NCI-H446 treated with DMSO at 0.1 percent for 48 hours (cell line): ENCODE measurements at places on chromosomes 6 and 20.

GRCh38 chr20:34946661-34947060 is 8.9 kb downstream of the GSS start:
- DNase-seq: no peak

GRCh38 chr6:34147906-34148630 is 2.2 kb upstream of the GRM4 start:
- DNase-seq: no peak

- no peak for DNase-seq
Observed at GRCh38 chr6:167093406-167093921, 29.4 kb upstream of the CCR6 start.

DNA sequence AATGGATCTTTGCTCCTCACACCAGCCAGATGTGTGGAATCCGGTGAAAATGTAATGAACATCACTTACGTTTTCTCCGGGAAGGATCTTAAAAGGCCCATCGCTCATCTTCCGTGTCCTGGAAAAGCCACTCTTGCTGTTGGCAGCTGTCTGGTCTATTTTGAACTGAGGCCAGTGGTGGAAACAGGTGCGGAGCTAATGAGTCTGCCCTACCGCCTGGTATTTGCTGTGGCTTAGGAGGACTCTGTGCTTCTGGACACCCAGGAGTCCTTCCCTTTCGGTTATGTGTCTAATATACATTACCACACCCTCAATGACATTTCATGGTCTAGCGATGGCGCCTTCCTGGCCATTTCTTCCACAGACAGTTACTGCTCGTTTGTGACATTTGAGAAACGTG is 264.2 kb upstream of the PREP start:
- DNase-seq: no peak

DNA sequence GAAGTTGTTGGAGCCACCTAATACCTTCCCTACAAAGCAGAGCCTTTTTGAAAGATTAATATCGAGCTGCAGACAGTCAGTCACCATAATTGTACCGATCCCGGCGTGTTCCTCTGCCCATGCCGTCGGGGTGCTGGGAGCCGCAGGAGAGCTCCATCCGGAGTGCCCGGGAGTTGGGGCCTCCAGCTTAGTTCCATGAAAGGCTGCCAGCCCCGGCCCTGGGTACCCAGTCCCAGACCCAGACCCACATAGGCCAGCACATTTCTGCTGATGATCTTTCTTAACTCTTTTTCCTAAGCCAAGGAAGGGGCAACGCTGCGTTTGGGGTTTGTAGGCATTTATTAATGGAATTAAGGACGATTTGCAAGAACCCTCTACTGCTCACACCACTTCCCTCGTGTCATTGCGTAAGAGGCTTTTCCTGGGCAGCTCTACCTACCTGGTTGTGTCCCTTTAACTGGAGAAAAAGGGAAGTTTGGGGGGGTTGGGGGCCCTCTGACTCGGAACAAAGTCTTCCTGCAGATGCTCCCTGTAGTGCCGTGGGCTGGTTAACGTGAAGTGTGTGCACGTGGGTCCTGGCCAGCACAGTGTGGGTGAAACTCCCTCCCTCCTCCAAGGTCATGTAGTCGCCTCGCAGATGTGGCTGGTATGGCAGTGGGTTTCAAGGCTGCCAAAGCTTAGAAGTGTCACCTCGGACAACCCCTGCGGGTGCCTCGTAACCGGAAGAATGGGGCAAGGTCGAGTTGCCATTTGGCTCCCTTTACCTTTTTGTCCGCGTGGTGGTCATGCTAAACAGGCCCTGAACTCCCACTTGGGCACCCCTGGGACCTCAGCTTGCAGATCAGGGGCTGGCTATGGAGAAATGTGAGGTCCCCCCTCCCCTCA is 54.3 kb upstream of the APCDD1L start:
- DNase-seq: no peak

GRCh38 chr20:45592574-45593189 is 13.6 kb upstream of the WFDC8 start:
- DNase-seq: no peak

DNA sequence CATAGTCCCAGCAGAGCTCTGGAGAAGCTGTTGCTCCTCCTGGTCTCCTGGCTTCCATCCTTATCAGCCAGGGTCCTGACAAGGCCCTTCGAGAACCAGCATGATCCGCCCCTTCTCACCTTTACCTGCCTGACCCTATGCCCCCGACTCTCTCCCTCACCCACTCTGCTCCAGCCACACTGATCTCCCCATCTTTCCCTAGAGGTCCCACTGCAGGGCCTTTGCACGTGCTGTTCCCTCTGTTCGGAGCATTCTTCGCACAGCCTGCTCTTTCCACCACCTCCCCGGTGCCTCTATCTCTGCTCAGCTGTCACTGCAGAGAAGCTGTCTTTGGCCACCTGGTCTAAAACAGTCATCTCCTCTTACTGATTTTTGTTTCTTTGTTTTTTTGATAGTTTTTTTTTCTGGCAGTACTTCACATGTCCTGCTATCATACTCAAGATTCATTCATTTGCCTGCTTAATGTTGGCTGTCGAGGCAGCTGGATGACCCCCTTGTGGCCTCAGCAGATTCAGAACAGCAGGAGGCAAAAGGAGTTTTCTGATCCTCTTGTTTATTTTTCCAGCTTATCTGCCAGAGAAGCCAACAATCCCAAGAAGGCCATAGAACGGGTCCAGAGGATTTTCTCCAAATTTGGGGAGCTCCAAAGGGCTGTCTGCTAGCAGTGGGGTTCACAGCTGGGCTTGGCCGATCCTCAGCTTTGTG is 1.6 kb upstream of the PTGIS start:
- DNase-seq: no peak

DNA sequence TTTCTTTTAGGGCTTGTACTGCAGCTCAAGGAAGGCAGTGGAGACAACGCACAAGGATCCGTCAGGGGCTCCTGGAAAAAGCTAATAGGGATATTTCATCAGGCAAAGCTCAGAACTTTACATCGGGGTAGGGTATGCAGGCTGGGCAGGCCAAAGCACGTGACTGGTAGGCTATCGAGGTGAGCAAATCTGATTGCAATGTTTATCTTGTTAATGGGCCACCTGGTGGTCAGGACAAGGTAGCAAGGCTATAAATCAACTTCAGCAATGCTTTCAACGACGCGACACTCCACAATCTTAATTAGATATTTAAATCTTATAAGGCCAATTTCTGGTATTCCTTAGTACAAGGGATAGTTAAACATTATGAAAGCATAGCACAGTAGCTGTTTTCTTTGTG is 1302.8 kb upstream of the EYS start:
- no peak for DNase-seq

DNA sequence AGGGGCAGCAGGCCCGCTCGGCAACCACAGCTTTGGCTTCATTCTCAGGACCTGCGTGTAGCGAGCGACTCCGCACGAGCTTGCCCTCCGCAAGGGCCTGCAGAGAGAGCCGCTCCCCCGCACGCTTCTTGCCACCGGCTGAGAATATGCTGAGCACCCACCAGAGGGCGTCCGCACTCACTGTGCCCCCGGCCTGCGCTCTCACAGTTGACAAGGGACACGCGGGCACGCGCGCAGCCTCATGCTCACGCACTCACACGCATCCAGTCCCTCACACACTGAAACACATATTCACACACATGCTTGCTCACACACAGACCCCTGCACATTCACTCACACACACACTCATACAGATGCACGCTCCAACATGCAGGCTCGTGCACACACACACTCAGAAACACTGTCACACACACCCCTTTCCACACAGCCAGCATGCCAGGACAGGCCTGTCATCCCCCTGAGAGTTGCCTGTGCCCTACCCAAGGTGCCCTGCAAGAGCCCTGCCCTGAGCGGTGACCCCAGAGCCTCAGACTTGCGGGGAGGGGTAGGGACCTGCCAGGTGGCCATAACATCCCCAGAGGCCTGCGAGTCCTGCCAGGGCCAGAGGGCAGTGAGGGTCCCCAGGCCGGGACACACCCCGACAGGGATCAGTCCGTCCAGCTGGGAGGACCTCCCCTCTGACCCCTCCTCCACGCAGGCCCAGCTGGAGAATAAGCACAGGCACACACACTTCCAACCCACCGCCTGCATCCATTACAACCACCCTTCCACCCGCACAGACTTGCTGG is 174.1 kb downstream of the BMP7 start:
- DNase-seq: no peak

- DNase-seq: no peak
Observed at GRCh38 chr6:15690510-15690909, 27.7 kb upstream of the DTNBP1 start.

DNA sequence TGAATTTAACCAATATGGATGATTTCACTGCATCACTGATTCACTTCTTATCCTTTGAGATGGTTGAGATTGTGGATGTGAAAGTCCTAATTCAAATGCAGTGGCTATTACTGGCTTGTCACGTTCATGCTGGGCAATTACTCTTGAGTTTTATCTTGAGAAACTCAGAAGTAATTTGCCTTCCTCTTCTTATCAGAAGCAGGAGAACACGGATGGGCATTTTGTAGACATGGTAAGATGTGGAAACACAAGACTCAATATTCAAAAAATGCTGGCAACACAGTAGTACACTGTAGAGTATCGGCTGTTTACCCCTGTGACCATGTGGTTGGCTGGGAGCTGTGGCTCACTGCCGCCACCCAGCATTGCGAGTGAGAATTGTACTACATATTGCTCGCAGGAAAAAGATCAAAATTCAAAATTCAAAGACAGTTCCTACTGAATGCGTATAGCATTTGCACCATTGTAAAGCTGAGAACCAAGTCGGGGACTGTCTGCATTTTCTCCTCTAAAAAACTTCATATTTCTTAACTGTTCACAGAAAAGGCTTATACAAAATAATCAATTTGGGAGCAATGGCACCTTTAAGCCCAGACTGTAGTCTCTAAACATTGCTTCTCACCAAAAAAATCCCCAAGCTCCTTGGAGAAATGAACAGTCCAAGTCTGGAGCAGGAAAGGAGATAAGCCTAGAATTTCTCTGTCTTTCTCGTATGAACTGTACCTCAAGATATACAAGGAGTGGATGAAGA is 61.9 kb upstream of the ELOVL5 start:
- no peak for DNase-seq

- DNase-seq: no peak
Observed at GRCh38 chr20:51469046-51469445, 73.5 kb downstream of the NFATC2 start.

- no peak for DNase-seq
Observed at GRCh38 chr6:33151050-33151449, 41.2 kb downstream of the COL11A2 start.

GRCh38 chr6:80163754-80164187 is 57.3 kb downstream of the BCKDHB start:
- no peak for DNase-seq

DNA sequence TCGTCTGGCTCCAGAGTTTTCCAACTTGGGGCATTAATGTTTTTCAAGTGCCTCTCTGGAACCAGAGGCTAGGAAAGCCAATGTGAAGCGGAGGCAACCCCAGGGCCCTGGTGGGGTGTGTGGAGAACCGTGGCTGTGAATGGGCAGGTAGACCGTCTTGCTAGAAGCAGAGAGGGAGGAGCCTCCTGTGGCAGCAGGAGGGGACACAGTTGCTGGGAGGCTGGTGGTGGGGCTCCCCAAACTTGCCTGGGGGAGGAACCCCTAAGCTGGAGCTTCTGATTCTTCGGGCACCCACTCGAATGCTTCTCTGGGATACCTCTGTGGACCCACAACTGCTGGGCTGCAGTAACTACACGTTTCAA is 65.3 kb upstream of the APCDD1L start:
- DNase-seq: no peak

GRCh38 chr6:151063352-151063751 is 176.4 kb upstream of the AKAP12 start:
- no peak for DNase-seq

DNA sequence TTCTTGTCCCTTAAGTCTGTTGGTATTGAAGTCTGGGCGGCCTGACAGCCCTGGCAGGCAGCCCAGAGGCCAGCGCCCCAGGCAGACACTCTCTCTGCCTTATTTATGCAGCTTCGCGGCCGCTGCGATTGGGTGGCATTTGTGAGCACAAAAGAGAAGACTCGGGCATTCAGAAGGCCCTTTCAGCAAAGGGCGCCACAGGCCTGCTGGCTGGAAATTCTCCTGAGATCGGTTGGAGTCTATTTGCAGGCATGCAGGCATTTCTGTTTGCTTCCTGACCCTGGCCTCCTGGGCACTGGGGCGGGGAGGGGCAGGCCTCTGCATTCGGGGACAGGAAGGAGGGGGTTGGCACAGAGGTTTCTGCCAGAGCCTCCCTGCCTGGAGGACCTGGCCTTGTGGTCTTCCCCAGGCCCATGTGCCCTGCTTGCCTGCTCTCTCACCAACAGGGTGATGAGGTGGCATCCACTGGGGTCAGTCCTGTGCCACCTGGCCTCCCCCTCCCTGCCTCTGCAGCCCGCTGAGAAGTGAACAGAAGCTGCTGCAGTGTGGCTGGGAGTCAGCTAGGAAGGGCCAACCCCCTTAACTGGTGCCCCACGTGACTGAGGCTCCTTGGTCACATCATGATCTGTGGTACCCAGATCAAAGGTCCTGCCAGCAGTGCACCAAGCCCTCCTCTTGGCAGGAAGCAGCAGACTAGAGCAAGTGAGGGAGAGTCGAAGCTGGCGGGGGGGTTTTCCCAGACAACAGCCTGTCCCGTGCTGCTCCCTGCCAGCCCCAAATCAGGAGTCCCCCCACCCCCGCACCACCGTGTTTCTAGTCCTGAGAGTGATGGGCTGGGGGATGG is 16.6 kb upstream of the CCDC167 start:
- peak; percentile 53 for DNase-seq

- no peak for DNase-seq
Observed at GRCh38 chr20:34768096-34768495, 57.4 kb downstream of the NCOA6 start.

GRCh38 chr6:18681832-18682503 is 294.8 kb downstream of the RNF144B start:
- peak; percentile 29 for DNase-seq

DNA sequence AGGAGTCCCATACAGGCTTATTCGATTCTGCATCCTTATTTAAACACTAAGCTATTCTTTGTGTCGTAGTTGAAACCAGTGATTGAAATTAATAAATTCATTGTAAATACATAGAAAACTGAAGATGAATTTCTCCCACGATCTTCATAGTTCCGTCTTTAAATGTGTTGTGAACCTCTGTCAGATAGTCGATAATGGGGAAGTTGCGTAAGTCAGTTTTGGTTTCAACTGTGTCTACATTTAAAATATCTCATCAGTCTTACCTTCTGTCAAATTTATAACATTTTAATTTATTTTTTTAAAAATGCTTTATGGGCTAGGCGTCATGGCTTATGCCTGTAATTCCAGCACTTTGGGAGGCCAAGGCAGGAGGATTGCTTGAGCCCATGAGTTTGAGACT is 12.7 kb downstream of the STX11 start:
- DNase-seq: no peak

DNA sequence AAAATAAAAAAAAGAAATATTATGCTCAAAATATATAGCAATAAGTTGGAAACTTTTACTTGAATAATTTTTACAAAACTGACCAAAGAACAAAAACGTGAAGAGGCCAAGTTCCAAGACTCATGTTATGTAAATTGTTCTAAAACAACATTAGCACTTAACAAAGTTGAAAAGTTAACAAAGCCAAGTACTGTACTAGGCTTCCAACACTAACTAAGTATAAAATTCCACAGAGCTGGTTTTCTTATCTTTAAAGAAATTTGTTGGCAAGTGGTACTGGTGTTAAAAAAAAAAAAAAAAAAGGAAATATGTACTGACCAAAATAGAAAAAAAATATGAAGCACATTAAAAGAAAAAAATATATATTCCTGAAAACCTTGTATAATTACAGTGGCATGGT is 127.8 kb downstream of the SLC16A10 start:
- no peak for DNase-seq

- no peak for DNase-seq
Observed at GRCh38 chr6:20455251-20455940, 53.7 kb downstream of the E2F3 start.

- no peak for DNase-seq
Observed at GRCh38 chr6:143505111-143505510, 6.4 kb downstream of the FUCA2 start.

GRCh38 chr6:72040111-72040510 is 153.8 kb downstream of the RIMS1 start:
- peak; percentile 64 for DNase-seq
